ENCODE measurements at places on chromosomes 7 and 10.
A peak's percentile ranks its signal among the peaks of the same experiment; 100 is the strongest.

GRCh38 chr7:157970744-157971143 lies 616.9 kb downstream of the PTPRN2 start:
- no peak for DNase-seq

DNA sequence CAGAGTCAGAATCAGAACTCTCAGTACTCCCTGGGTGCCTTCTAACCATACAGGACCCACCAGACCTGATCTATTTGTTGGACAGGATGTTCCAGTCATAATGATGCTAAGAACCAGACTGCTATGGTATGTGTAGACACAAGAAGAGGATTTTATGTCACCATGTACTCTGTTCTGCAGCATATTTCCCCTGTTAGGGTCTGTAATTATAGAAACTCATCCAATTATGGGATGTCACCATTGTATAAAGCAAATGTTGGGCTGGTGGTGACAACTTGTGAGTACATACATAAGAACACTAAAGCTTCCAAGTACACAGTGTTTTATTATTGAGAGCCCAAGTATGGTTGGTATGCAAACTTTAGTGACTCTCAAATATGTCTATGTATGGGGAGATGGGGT lies 67.1 kb upstream of the AGBL3 start:
- DNase-seq = peak; percentile 66

DNA sequence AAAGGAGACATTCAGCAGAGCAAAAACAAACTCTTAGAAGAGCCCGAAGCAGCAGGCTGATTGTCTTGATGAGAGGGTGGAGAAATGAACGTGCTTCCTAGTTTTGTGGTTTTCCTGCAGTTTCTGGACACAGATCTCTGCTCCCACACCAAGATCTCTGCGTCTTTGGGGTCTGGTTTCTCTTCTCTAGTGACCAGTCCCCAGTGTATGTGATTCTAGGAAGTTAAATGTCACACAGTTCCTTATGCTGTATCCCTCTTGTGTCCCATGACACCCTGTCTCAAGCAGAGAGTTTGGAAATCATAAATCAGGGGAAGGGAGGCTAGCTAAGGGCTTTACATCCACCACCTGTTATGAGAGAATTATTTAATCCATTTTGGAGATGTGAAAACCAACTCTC lies 55.4 kb upstream of the KLF14 start:
- no peak for DNase-seq

DNA sequence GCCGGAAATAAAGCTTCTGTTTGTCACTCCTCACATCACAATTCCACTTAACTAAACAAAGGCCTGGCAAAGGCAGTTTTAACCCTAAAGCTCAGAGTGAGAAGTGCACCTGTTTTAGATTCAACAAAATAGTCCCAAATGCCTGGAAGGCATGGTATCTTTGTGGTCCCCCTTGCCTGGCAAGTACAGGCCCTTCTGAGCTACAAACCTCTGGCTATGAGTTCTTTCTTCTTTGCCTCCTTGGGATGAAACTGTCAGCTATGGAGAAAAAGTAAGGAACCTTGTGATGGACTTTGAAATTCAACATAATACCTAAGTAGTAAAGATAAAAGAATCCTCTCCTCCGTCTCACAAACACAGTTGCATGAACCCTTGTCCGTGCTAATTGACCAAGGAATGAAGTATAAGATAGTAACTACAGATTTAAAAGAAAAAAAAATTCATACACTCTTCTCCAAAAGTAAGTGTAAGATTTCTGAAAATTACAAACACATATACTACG lies 244.5 kb upstream of the ETV1 start:
- no peak for DNase-seq

- DNase-seq = peak; percentile 86
Measured at GRCh38 chr10:22372917-22373316, 27.6 kb downstream of the SPAG6 start.

- no peak for DNase-seq
Measured at GRCh38 chr7:84393786-84394185, 199.2 kb upstream of the SEMA3A start.

GRCh38 chr7:151051108-151051507 lies 2.8 kb downstream of the ASIC3 start:
- peak; percentile 74 for DNase-seq

DNA sequence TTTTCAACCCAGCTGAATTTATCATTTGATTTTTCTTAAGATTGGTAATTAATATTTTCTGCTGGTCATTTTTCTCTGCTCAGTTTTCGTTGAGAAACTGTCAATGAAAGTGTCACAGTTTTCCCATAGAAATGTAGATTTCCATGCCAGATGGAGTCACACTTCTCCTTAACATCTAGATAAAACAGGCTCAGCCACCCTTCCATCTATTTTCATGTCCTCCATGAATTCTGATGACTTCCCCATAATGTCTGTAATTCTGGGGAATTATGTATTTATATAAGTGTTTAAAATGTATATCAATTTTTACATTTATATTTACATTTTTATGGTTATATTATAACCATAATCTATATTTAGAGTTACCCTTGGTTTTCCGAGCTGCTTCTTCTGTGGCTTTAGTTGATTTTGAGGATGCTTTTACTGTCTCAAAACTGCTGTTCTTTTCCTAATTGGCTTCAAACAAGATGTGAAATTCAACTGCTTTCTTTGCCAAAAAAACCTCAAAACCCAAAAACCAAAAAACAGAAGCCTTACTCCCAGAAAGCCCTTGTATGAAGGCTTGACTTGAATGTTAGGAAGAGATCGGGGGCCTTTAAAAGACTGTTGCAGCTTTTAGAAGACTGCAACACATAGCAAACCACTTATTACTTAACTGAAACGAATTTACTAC lies 95.4 kb upstream of the CDCA7L start:
- DNase-seq = no peak

- no peak for DNase-seq
Measured at GRCh38 chr10:131102676-131103075, 208.8 kb downstream of the TCERG1L start.

DNA sequence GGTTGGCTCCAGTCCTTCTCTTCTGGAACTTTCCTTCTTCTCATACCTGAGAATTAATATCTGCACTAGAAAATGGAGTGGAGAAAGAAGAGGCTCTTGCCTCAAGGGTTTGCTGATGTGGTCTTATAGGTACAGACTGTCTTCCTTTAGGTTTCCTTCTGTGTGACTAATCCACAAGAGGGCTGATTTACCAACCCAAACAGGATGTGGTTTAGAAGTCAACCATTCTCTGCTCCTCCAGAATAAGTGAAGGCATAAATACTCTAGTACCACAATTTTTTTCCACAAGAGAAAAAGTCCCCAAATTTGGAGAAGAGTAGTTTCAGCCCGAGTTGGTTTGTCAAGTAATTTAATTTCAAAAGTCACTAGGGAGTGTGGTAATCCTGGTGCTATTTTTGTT lies 85.8 kb downstream of the NRP1 start:
- no peak for DNase-seq

DNA sequence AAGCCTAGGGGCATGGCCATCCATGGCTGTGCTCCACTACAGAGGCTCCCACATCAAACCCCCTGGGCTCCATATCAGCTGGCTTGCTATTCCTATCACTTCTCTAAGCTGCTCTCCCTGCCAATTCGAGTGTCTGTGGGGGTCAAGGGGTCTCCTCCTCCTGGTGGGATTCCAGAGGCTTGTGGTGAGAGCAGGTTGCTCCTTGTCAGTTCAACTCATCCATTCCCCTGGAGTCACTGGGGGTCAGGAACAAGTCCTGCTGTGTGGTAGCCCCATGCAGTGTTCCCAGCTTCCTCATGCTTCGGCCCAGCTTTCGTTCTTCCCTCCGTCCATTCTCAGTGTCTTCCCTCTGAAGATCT lies 86.6 kb upstream of the UNC5B start:
- no peak for DNase-seq

- no peak for DNase-seq
Measured at GRCh38 chr7:81802251-81802650, 32.4 kb upstream of the HGF start.

GRCh38 chr7:120775755-120776154 lies 82.2 kb downstream of the TSPAN12 start:
- no peak for DNase-seq

DNA sequence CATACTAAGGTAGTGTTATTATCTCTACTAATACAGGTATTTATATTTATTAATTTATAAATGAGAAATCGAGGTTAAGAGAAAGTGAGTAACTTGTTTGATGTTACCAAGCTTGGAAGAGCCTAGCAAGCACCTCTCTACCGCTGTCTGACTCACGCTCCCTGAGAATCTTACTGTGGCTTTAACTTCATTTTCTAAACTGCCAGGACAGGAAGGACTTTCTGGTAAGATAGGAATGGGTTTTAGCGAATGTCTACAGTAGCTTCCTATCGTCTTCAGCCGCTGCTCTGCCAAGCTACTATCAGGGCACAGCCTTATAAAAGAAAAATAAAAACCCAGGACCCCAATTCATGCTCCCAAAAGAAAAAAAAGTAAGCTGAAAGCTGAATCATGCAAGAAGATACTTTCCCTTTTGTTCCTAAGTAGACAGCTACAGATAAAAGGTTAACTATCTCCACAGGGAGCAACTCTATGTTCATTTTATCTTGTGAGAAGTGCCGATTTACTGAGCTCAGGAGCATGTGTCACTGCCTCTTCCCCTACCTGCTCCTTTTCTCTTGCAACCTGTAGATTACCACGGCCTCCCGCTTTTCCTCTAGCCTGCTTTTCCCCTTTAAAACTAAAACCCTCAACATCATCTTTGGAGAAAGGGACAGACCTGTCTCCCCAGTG lies 60.2 kb downstream of the THNSL1 start:
- no peak for DNase-seq

- DNase-seq = no peak
Measured at GRCh38 chr7:20241911-20242261, 24.7 kb upstream of the MACC1 start.

GRCh38 chr10:110399106-110399964 lies 94.6 kb upstream of the SMNDC1 start:
- DNase-seq = peak; percentile 88

DNA sequence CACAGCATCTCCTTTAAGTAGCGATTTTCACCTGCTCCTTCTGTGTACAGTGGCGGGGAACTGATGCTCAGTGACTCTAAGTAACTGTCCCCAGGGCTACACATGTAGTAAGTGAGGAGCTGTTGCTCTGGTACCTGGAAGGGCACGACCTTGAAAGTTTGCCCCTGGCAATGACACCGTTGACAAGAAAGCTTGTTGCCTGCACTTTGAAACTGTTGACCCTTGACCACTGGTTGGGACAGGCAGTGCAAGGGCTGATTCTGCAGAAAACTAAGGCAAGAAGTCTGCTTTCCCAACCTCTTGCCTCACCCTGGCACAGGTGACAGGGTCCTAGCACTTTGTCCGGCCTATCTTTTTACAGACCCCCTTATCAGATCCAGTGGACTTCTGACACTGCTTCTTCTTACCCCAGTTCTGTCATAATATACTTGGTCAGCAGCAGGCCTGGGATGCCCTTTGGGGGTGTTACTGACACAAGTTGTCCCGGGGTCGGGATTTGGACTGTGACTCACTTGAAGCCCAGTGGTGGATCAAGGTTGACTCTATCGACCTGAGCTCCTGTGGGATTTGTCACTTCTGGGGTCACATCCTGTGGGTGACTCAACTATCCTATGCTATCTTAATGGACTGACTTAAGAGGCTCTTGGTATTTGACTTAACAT lies 5.8 kb downstream of the ACSL5 start:
- no peak for DNase-seq

DNA sequence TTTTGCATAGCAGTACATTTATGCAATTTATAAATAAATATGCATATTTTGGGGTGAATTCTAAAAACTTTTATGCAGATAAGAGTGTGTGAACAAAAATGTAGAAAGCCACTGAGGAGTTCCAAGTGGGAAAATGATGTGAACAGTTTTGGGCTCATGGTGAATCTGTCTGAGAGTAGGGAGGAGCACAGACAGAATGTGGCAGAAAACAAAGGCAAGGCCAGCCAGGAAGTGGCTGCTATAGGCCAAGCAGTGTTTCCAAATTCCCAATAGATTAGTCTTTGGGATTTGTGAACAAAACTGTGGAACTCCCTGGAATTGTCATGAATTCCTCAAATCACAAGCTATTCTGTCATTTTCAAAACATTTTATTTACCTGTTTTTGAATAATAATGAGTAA lies 73.6 kb upstream of the AMPH start:
- no peak for DNase-seq
